Esophagus squamous epithelium (tissue), 5 donors: ENCODE measurements at places on chromosomes 13 and 19. TPM values are rescaled to one million over a fixed set of nuclear protein-coding genes. Genes with fewer than 3 reads are reported as not detected.

Gene ZNF829
- total RNA-seq = 2.7 TPM

Gene RFPL4A
- total RNA-seq = not detected

Gene MEIOSIN
- not detected for total RNA-seq

Gene LILRB1
- total RNA-seq = 0.75 TPM

Gene GSX1
- total RNA-seq = not detected

Gene IGFL3
- not detected for total RNA-seq

Gene TMPRSS9
- not detected for total RNA-seq

Gene RAB4B
- 37.0 TPM for total RNA-seq

Gene BEST2
- 0.27 TPM for total RNA-seq

Gene PBX4
- total RNA-seq = 1.7 TPM

Gene A1BG
- total RNA-seq = 1.1 TPM

Gene KASH5
- not detected for total RNA-seq

- DNase-seq = no peak
Measured at GRCh38 chr19:19566306-19566705, 28.2 kb downstream of the CILP2 start.

DNA sequence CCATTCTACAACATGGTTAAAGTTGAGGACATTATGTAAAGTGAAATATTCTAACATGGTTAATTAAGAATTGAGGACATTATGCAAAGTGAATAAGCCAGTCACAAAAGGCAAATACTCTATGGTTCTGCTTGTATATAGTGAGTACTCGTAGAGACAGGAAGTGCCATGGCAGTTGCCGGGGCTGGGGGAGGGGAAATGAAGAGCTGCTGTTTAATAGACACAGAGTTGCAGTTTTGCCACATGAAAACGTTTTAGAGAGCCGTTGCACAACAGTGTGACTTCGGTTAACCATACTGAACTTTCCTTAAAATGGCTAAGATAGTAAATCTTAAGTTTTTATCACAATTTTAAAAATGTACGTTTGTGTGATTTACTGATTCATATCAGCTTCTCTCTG lies 176.9 kb downstream of the SHISA2 start:
- no peak for DNase-seq

DNA sequence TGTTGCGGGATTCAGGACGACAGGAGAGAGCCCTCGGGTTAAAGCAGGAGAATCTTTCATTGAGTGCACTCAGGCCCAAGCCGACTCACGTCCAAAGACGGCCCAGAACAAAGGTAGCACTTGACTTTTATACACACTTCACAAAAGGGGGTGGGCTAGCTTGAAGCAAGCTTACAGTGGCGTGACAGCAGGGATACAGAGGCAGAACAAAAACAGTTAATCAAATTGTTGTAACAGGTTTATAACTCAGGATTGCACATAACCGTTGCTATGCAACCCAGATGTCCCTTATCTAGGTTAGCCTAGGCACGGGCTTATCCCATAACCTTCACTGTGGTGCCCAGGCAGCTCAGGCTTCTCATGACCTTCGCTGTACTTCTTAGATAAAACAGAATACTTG lies 2.0 kb downstream of the MED25 start:
- no peak for DNase-seq

- DNase-seq = no peak
Measured at GRCh38 chr13:51981355-51981754, 29.9 kb downstream of the ATP7B start.

GRCh38 chr19:38373907-38374331 lies 452 bp upstream of the PSMD8 start:
- no peak for DNase-seq

DNA sequence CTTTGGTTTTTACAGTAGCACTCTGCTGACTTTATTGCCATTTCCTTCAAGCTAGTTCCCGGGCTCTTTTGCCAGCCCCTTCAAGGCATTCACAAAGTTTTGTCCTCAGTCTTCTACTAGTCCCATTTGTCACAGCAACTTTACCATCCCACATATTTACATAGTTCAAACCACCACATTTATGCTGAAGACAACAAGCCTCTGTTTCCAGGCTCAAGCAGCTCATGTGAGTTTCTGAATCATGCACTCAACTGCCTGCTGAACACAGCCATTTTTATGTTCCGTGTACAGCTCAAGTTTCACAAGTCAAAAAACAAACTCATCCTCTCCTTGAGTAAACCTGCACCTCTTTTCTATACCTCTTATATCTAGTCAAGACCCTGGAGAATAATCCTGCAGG lies 977.0 kb upstream of the SLC10A2 start:
- DNase-seq = no peak

- no peak for DNase-seq
Measured at GRCh38 chr13:24097667-24098066, 62.9 kb upstream of the SPATA13 start.

DNA sequence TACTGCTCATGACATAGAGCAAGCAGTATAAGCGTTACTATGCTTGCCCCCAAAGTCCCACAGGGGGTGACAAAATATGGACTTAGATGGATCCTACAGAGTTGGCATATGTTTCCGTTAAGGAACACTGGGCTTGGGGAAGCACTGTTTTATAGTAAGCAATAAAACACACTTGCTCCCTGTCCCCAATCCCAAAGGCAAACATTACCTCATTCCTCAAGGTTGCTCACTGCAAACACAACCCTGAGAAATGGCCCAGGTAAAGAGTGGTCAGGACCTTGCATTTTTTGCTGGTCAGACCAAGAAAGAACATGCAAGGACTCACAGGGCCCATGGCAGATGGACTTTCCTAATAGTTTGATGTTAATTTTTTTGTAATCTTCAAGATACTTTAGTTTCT lies 32.3 kb downstream of the UGGT2 start:
- DNase-seq = no peak

- DNase-seq = no peak
Measured at GRCh38 chr13:105519771-105520170, 1015.7 kb downstream of the EFNB2 start.

GRCh38 chr13:68439817-68440216 lies 1209.7 kb upstream of the PCDH9 start:
- no peak for DNase-seq

DNA sequence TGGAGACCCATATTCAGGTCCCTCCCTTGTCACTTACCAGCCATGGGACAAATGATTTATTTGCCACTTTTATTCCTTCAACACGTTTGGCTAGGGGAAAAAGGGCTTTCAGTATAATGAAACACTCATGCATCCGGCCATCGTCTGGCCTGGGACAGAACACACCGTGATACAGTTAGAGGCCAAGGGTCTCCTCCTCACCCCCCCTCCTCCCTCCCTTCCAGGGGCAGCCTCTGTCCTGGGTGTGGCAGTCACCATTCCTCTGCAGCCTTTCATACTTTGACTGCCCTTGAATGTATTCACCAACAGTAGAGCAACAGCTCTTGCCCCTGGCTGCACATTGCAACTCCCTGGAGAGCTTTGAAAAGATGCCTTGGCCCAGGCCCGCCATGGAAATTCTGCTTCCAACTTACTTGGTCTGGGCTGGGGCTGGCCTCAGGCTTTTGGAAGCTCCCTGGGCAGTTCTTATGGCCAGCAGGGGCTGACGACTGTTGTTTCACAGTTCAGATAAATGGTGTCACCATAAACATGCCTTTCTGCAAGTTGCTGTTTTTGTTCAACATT lies 3.0 kb downstream of the PAK4 start:
- no peak for DNase-seq

GRCh38 chr19:11948646-11949045 lies 16.2 kb upstream of the ZNF763 start:
- no peak for DNase-seq

GRCh38 chr13:32902874-32903273 lies 113.3 kb upstream of the KL start:
- no peak for DNase-seq

GRCh38 chr13:110466266-110466915 lies 95.1 kb downstream of the RAB20 start:
- DNase-seq = no peak

DNA sequence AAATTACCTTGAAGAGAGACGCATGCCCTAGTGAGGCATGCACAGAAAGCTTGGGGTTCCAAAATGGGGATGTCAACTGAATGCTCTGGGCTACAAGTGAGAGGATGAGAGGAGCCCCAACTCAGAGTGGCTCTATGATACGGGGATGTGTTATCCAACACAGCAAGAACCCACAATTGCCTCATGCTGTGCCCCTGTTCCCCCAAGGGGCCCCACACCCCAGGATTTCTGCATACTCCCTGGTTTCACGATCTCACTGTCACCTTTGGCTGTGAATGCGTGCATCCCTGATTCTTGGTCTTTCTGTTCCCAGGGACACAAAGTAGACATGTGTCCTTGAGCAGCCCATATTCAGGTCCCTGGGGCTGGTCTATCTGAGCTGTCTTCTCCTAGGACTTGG lies 29.3 kb downstream of the WDR88 start:
- DNase-seq = no peak

- no peak for DNase-seq
Measured at GRCh38 chr13:36086117-36086516, 45.1 kb downstream of the DCLK1 start.

DNA sequence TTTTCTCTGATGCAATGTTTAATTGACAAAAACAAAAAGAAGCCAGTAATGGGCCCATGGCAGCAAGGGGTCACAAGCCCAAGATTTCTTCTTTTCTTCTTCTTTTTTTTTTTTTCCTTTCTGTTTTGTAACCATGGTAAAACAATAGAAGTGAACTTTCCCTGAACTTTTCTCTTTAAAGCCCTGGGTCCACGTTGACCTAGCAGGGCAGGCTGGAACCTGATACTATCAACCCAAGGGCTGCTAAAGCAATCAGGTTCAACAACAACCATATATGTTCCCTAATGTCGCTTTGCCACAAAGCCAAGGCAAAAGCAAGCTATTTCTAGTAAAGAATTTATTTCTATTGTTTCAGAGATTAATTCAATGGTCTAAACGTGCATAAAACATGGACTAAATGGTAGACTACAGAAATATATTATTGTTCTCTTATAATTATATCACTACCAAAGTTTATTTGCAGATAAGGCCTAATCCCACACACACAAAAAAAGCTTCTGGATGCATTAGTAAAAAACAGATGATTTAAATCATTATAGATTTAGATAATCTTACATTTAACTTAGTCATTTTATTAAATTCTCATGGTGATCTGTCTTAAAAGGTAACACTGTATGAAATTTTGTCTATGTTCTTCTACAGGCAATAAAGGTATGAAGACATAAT lies 153.9 kb downstream of the DACH1 start:
- no peak for DNase-seq

- DNase-seq = no peak
Measured at GRCh38 chr19:33274663-33275558, 27.4 kb downstream of the CEBPA start.

GRCh38 chr19:18264137-18264854 lies 10.0 kb downstream of the IQCN start:
- DNase-seq = no peak

DNA sequence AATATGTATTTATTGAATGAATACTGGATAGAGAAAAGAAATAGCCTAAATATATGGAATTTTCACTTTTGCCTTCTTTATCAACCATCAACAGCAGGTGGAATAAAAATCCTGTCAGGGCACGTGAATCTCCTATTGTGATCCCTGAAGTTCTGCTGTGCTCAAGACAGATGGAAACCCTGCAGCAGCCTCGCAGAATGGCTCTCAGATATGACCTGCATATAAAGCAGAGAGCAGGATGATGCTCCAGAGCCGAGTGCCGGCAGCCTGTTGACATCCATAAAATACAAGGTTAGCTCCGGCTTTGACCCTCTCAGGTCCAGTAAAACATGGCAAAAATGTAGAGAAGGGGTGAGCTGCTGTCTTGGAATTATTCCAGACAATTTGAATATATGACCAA lies 659.3 kb downstream of the DIAPH3 start:
- no peak for DNase-seq

GRCh38 chr13:110448677-110449076 lies 112.8 kb downstream of the RAB20 start:
- no peak for DNase-seq

- no peak for DNase-seq
Measured at GRCh38 chr19:50431343-50432220, 1.1 kb upstream of the MYBPC2 start.

- no peak for DNase-seq
Measured at GRCh38 chr19:41194157-41194552, 1.1 kb downstream of the CYP2S1 start.

GRCh38 chr19:810883-811489 lies 10.8 kb downstream of the PLPPR3 start:
- DNase-seq = no peak

DNA sequence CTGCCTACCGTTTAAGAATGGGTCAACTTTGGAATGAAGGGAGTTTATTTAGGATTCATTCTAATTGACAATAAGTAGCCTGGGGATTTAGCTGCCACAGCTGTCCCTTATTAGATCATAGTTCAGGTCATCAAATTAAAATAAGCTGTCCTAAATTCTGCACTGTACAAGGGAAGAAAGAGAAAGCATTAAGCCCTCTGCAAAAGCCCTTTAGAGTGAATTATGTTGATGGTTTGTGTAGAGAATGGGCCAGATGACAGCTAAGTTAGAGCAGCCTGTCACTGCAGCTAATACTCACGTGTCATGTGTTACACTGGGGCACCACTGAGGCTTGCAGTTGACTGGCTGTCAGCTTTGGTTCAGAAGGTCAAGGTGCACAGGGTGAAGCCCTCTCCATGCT lies 737.1 kb upstream of the SLC10A2 start:
- no peak for DNase-seq

- no peak for DNase-seq
Measured at GRCh38 chr13:41064493-41064892, 3.2 kb downstream of the WBP4 start.
